Muscle of arm (tissue), 14 donors: ENCODE measurements at places on chromosomes 16 and 17. TPM values are rescaled to one million over a fixed set of nuclear protein-coding genes. Genes with fewer than 3 reads are reported as not detected.

GRCh38 chr17:66498580-66498979 is 196.2 kb downstream of the PRKCA start:
- no peak for DNase-seq

DNA sequence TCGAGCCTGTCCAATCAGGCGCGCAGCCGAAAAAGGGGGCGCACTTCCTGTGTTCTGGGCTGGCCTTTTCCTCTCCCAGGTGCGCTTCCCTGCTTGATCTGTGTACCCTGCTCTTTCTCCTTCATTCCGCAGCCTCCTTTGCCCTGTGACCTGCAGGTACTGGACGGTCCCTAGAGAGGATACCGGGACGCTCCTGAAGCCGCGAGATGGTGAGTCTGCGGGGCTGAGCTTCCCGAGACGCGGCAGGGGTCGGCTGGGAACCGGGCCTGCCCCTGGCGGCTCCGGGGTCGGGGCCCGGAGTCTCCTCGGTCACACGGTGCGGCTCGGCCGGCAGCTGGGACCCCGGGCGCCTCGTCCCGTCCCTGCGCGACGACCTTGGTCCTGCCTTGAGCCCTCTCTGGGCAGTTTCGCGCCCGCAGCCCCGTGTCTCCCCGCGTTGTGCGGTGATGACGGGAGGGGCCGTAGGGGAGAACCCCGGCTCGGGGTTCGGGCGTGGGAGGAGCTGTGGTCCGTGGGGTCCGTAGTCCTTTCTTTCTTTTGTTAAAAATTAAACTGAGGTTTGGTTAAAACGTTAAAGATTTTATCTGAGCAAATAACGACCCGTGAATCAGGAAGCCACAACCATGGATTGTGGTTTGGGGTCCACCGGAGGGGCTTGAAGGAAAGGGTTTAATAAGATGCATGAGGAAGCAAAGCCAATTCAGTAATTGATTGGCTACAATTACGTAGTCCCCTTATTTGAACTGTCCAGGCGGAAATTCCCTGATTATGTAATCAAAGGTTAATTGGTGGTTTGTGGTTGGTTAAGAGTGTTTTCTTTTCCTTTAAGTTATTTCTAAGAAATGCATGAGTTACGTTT is 172.8 kb upstream of the ZNF267 start:
- peak; percentile 80 for DNase-seq

DNA sequence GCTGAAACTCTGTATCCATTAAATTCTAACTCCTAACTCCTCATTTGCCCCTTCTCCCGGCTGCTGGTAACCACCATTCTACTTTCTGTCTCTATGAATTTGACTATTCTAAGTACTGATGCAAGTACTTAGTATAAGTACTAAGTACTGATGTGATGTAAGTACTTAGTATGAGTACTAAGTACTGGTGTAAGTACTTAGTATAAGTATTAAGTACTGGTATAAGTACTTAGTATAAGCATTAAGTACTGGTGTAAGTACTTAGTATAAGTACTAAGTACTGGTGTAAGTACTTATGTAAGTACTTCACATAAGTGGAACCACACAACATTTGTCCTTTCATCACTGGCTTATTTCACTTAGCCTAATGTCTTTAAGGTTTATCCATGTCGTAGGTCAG is 32.3 kb upstream of the PRKCA start:
- DNase-seq = no peak

- DNase-seq = no peak
Observed at GRCh38 chr16:680967-681745, 946 bp downstream of the STUB1 start.

DNA sequence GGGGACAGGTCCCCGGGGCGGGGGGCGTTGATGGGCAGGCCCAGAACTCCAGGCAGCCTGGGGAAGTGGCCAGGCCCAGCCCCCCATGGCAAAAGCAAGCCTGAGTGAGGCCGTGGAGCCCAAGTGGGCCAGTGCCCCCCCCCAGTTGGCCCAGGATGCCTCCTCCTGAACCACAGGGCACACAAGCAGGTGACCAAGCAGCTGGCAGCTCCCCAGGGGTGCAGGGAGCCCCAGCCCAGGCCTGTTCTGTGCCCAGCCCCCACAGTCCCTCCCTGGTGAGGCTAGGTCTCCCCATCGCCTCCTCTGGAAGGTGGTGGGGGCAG is 38.2 kb upstream of the PVALEF start:
- no peak for DNase-seq

CORO1A gene
- polyA plus RNA-seq = not detected

DPEP3 gene
- polyA plus RNA-seq = not detected
